Activated CD4-positive, CD25-positive, alpha-beta regulatory T cell treated with anti-CD3 and anti-CD28 coated beads, Interleukin-2, amount 50 U/mL, for 24 hours (primary cell): ENCODE measurements at places on chromosomes 5 and 9.

GRCh38 chr5:305050-305449 lies 16.5 kb upstream of the AHRR start:
- no peak for ATAC-seq

DNA sequence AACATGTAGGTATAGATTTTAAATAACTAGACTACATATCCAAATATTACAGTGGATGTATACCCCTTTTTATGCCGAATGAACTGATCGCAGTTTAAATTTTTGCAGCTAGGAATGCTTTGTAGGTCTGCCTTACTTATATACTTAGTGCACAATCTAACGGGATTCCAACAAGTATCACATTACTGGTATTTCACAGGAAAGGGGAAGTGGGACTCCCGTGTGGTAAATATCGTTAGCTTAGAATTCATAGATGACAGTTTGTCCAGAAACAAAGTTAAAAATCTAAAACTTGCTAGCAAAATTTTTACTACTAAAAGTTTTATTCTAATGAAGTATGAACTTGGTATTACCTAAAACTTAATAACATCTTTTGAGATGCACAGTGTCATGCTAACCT lies 193.5 kb upstream of the TLX3 start:
- ATAC-seq: no peak

- ATAC-seq: no peak
Observed at GRCh38 chr5:37834542-37835379, 5.1 kb downstream of the GDNF start.

GRCh38 chr5:76145945-76146344 lies 62.8 kb downstream of the SV2C start:
- no peak for ATAC-seq

- ATAC-seq: no peak
Observed at GRCh38 chr5:126568206-126568755, 26.7 kb downstream of the ALDH7A1 start.

- no peak for ATAC-seq
Observed at GRCh38 chr9:14813336-14814248, 91.1 kb upstream of the CER1 start.

DNA sequence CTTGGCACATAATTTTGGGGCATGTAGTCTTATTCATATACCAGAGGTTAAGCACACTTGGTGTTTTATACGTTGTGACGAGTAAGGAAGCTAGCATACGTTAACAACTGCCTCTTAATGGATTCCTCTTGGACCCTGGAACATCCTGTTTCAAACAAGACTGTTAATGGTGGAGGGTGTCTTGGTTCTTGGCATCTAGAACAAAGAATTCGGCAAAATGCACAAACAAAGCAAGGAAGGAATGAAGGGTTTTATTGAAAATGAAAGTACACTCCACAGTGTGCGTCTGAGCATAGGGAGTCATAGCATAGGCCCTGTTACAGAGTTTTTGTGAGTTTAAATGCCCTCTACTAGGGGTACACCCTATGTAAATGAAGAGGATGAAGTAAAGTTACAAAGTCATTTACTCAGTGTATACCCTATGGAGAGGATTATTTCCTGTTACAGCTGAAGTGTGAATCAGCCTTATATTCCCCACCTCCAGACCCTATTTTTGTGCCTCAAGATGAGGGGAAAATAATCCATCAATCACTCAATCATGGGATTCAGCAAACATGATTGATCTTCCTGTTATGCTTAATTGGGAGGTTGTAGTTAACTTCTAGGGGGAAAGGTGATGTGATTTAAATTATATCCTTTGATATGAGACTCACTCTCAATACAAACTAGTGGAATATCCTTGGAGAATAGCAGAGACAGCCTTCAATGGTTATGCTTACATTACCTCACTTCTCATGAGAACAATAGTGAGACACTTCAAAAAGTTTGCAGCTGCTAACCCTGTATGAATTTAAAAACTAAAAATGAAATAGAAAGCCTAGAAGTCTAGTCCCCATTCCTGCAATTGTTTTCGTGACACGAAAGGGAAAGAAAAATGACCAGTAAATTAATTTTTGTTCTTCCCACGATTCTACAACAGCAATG lies 84.9 kb upstream of the MYO10 start:
- ATAC-seq: no peak

DNA sequence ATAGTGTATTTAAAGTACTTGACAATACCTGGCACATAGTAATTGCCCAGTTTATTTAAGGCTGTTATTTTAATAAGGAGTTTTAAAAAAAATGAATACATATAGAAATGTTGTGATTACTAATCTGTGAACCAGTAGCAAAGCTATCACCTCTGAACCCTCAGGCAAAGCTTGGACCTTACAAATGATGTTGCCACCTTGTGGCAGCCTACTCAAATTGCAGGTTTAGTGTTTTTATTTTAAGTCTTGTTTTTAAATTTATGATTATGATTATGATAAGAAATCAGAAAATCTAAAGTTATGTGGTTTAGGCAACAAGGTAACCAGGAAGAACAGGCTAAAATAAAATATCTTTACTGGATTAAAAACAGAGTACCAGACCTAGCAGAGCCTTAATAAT lies 35.8 kb downstream of the PPARGC1B start:
- no peak for ATAC-seq

GRCh38 chr5:74978345-74978744 lies 74.0 kb downstream of the GCNT4 start:
- ATAC-seq: no peak

- peak; percentile 5 for ATAC-seq
Observed at GRCh38 chr9:114889802-114890224, 40.6 kb downstream of the TNFSF8 start.

GRCh38 chr9:68704814-68705530 lies at the start of gene PIP5K1B:
Gene PIP5K1B, plus strand, starts transcription at chr9:68705240. Its CDS starts 117,375 bp downstream, at chr9:68822615.
- peak; percentile 75 for ATAC-seq

GRCh38 chr9:121634329-121635261 lies 16.8 kb upstream of the DAB2IP start:
- ATAC-seq: no peak

GRCh38 chr5:135437796-135438560 lies 9.2 kb downstream of the DCANP1 start:
- no peak for ATAC-seq

- ATAC-seq: no peak
Observed at GRCh38 chr9:31715250-31715649, 669.2 kb upstream of the ACO1 start.

DNA sequence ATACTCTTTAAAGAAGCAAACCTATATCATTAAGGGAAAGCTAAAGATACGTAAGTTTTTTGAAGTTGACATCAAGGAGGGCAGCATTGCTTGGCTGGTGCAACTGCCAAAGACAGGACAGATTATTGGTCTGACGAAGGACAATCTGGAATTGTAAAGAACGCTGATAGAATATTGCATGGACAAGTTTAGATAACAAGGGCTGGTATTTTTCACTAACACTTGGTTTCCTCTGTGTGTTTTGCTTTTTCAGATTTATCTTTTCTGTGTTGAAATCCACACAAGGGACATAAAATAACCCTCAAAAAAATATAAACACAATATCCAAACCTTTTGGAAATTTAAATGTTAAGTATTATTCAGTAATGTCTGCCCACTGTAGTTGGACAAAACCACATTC lies 39.7 kb downstream of the SLC1A3 start:
- no peak for ATAC-seq

DNA sequence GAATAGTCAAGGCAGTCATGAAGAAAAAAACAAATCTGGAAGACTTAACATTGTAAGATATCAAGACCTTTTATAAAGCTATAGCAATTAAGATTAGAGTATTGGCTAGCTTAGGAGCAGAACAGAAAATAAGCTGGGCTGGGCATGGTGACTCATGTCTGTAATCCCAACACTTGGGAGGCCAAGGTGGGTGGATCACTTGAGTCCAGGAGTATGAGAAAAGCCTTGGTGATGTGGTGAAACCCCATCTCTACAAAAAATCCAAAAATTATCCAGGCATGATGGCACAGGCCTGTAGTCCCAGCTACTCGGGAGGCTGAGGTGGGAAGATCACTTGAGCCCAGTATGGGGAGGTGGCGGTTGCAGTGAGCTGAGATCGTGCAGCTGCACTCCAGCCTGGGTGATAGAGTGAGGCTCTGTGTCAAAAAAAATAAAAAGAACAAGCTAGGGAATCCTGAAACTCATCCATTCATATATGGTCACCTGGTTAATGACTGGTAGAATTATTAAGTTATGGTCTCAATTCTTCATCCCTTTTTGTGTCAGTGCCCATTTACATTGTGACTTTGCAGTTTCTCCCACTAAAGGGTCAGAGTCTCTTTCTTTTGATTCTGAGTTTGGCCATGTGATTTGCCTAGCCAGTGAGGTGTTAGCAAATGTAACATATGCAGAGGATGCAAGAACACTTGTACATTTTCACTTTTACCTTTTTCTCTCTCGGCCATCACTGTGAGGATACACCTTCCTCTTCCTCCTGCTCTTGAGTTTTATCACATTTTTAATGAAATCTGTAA lies 144.6 kb upstream of the SGCD start:
- no peak for ATAC-seq

GRCh38 chr5:87949676-87950631 lies 318.7 kb downstream of the TMEM161B start:
- no peak for ATAC-seq

DNA sequence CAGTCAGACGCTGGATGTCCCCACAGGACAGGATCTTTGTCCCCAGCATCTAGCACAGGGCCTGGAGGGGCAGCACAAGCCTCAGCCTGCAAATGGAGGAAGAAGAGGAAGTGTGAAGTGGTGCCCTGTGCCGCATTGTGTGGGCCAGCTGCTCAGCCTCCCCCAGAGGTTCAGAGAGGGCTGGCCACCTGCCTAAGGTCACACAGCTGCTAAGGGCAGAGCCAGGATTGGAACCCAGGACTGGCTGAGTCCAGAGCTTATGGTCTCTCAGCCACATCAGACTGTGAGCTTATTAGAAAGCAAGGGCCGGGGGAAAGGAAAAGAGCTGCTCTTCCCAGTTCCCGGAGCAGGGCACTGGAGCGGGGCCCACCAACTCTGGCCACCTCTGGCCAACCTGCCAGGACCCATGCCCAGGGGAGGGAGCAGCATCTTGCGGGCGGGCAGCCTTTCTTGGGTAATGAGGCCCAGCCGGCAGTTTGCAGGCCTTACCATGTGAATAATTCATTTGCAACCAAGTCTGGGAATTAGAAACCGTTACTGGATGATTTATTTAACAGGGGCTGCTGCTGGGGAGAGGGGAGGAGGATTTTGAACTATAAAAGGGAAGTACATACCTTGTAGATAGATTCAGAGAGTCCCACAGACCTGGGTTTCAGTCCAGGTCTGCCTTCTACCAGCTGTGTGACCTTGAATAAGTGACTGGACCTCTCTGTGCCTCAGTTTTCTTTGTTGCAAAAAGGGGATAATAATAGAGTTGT lies 11.6 kb upstream of the CRB2 start:
- no peak for ATAC-seq

DNA sequence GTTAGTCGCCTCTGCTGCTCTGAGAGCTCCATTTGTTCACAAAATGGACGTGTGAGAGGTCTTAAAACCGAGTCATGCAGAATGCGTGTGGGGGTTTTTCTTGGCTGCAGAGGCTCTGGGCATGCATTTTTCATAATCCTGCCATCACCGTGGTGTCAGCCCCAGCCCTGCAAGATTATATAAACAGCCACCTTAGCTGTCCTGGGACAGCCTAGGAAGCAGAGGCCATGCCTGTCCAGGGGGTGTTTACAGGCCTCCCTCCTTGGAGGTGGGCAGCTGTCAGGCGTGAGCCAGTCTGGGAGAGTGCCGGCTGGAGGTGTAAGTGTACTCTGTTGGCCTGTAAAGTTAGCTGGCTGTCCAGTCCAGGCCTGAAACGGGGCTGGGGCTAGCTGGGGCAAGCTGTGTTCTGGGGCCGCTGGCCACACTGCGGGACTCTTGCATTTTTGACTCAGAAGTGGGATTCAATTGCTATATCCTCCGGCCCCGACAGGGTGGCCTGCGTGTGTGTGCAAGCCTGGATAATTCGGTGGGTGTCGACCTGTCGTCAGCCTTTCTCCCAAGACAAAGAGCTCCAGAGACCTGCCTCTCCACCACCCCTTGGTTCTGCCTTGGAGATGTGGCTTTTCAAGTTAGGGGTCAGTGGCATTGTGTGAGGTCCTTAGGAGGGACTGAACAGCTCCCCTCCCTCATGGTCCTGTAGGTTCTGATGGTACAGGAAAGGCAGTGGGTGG lies 2.4 kb downstream of the WNK2 start:
- ATAC-seq: no peak

DNA sequence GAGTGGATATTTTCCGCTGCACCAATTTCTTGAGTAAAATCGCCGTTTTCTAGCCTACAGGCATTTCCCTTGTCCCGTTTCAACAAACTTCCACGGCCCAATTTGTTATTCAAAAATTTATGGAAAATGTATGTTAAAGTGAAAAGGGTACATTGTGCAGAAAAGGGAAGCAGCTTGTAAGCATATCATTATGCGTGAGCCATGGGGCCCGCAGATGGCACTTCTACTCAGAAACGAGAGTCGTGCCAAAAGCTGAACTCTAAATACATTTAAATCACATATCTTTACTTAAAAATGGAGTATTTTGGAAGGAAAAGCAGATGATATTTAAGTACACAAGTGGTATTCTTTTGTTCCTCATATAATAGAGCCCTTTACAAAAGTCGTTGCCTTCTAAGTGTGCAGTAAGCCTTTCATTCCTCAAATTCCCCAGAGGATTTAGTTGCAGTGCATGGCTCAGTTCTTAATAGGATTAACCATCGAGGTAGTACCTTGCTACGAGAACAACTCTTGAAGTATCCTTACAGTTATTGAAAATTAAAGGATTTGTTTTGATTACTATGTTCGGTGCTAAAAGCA lies 1227.2 kb upstream of the WWC1 start:
- no peak for ATAC-seq

GRCh38 chr5:178423901-178424809 lies 166.0 kb downstream of the COL23A1 start:
- no peak for ATAC-seq

GRCh38 chr9:5278486-5278885 lies 26.0 kb downstream of the RLN2 start:
- ATAC-seq: no peak

GRCh38 chr9:132546148-132547051 lies 36.0 kb upstream of the BARHL1 start:
- ATAC-seq: no peak

GRCh38 chr9:105860516-105860915 lies 166.2 kb downstream of the TMEM38B start:
- ATAC-seq: no peak

- ATAC-seq: no peak
Observed at GRCh38 chr5:174139623-174140022, 94.1 kb downstream of the NSG2 start.

DNA sequence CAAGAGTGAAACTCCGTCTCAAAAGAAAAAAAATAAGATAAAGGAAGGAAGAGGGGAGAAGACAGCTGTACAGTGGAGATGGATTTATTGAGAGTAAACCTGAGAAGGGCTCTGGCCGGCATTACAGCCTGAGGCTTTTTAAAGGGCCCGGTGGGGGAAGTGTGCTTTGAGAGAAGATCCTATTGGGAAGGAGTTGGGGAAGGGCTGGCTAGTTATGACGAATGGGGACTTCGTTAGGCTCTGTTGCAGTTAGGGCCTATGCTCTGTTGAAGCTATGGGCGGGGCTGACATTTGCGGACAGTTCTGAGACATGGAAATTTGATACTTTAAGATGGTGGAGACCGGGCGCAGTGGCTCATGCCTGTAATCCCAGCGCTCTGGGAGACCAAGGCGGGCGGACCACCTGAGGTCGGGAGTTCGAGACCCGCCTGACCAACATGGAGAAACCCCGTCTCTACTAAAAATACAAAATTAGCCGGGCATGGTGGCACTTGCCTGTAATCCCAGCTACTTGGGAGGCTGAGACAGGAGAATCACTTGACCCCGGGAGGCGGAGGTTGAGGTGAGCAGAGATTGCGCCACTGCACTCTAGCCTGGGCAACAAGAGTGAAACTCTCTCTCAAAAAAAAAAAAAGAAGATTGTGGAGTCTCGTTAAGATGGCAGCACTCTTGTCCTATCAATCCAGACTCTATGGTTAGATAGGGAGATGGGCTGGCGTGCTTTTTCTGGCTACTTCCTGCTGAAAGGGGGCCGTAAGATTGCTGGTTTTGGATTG lies 33.2 kb downstream of the C9orf50 start:
- ATAC-seq: no peak
